ENCODE measurements at places on chromosomes 1 and 21. TPM values are rescaled to one million over a fixed set of nuclear protein-coding genes. Genes with fewer than 3 reads are reported as not detected.

IGSF3 gene
- 34.8 TPM for total RNA-seq

ALX3 gene
- total RNA-seq = not detected

C8A gene
- not detected for total RNA-seq

C1orf116 gene
- 34.1 TPM for total RNA-seq

TRIM58 gene
- total RNA-seq = 5.3 TPM

NUF2 gene
- 6.8 TPM for total RNA-seq

SLAMF7 gene
- 0.08 TPM for total RNA-seq

ASCL5 gene
- not detected for total RNA-seq

ADAMTS4 gene
- 0.21 TPM for total RNA-seq

PRAMEF4 gene
- total RNA-seq = not detected

GRCh38 chr1:36748466-36748865 lies 265.8 kb upstream of the CSF3R start:
- DNase-seq = no peak

- no peak for DNase-seq
These were observed 21.2 kb downstream of the CD1E start for GRCh38 chr1:158374860-158375259.

- DNase-seq = no peak
These were observed 17.8 kb upstream of the TNFSF4 start for GRCh38 chr1:173224949-173225348.

GRCh38 chr1:227718932-227719331 lies 16.2 kb downstream of the JMJD4 start:
- no peak for DNase-seq

DNA sequence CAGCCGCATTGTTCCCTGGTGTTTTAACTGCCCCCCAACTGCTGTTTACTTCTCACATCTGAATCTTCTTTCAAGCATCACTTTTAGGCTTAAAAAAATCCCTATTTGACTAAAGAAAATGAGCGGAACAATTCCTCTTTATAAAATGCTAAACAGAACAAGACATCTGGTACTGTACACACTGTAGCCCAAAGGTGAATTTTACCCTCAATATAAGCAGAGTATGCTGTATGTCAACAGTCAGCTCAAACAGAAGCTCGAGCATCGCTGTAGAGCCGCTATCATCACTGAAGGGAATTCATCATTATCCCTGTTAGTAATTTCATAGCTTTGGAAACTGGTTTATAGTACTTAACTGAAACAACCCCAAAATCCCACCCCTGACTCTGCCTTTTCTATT lies 85.3 kb downstream of the LRRC8D start:
- DNase-seq = no peak

DNA sequence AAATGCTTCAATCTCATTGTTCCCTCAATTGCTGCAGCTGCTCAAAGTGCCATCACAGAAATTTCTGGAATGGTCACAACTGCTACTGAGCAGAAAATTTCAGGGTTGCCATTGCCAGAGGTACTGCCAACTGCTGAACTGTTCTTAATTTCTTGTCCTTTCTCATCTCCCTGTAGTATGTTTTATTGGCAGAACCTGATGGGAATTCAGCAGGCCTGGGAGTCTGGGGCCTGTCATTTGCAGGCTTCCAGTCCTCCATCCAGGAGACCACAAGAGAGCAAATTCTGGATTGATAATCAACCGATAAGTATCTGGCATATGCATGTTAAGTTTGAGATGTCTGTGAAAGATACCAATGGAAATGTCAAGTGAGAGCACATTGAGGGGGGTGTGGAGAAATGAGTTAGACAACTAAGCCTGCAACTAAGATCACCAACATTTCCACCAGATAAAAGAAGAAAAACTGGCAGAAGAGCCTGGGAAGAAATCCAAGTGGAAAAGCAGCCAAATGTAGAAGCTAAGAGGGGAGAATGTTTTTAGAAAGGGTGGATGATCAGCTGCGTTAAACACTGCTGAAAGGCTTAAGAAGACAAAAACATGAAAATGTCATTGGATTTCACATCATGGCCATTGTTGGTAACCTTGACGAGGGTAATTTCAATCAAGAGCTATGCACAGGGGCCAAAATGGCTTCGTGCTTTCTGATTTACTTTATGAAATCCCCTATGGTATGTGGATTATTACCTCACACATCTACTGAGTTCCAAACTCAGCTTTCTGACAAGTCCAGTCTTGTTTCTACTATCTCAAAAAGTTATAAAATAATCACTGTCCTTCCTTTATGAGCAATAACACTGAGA lies 648.1 kb downstream of the PLPP3 start:
- no peak for DNase-seq

DNA sequence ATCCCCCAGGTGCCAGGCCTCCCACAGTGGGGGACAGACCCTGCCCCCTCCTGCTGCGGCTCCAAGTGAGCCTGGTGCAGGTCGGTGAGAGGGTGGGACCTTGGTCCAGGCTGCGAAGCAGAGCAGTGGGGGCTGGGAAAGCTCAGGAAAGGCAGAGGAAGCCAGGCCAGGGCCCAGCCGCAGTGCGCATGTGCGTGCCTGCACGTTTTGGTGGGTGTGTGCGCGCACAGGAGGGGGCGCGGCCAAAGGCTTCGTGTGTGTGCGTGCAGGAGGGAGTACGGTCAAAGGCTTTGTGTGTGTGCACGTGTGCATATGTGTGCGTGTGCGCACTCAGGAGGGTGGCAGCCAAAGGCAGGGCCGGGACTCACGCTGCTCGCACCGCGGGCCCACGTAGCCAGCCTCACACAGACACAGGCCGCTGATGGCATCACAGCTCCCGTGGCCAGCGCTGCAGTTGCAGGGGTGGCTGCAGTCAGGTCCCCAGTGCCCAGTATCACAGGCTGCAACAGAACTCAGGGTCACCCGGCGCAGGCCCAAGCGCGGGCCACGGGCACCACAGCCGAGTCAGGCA lies 45.9 kb downstream of the ARHGEF16 start:
- no peak for DNase-seq

- no peak for DNase-seq
These were observed 73.9 kb downstream of the MORN1 start for GRCh38 chr1:2317230-2318065.

GRCh38 chr1:170415710-170416372 lies 116.1 kb upstream of the GORAB start:
- DNase-seq = no peak

- DNase-seq = no peak
These were observed 14.7 kb downstream of the TMCO1 start for GRCh38 chr1:165753934-165754333.

DNA sequence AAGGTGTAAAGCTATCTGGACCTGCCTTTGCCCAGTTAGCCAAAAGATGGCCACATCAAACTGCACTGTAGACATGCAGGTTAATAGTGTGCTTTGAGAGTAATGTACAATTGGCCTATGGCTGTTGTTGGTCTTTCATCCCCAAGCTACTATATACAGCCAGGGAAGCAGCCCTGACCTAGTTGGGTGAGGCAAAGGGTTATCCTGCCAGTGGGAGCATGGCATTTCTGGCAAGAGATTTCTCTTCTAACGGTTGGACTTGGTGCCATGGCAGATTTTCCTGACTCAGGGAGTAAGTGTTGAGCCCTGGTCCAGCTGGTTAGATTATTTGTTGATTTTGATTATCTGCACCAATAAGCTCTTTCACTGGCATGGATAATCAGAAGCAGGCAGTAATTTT lies 119.8 kb downstream of the SDCCAG8 start:
- DNase-seq = no peak

DNA sequence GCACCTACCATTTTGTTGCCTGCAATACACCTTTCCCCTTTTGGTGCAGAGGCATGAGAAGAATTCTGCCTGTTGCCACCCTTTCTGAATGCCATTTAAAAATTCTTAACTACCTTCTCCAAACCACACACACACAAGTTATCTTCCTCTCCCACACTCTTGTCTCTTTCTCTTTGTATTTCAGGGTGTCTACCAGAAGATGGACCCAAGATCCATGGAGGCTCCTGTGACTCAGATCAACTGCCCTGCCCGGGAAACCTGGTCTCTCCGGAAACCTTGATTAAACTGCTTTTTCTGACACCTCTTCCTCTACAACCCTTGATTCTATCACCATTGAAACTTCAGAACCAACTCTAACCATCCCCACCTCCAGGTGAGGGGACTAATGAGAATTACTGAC lies 2.4 kb upstream of the TARS2 start:
- no peak for DNase-seq

DNA sequence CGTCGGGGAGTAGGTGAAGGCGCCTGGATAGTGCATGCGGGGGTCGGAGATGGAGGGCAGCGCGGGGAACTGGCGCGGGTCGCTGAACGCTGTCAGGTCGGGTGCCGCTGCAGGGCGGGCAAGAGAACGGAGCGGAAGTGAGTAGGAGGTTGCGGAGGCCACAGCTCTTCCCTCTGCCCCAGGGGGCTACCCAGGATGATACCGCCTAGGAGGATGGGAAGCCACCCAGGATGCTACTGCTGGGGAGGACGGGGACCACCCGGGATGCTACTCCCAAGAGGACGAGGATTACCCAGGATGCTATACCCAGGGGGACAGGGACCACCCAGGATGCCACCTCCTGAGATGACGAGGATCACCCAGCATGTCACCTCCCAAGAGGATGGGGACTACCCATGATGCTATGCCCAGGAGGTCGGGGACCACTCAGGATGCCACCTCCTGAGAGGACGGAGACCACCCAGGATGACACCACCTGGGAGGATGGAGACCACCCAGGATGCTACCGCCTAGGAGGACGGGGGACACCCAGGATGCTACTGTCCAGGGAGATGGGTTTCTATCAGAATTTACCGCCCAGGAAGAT lies 123.8 kb downstream of the CLIC6 start:
- no peak for DNase-seq

DNA sequence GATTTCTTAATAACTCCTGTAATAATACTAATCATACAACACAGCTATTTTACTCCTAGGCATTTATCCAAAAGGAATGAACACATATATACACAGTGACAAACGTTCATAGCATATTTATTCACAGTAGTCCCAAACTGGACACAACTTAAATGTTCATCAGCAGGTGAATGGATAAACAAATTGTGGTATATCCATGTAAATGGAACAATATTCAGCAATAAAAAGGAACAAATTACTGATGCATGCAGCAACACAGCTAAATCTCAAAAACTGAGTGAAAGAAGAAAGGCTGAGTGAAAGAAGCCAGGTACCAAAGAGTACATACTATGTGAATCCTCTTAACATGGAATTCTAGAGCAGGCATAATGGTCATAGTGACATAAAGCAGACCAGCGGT lies 242.7 kb upstream of the USP24 start:
- DNase-seq = no peak

GRCh38 chr1:31788825-31789256 lies 24.7 kb upstream of the ADGRB2 start:
- no peak for DNase-seq

- no peak for DNase-seq
These were observed 5.2 kb downstream of the GJC2 start for GRCh38 chr1:228154670-228155571.

GRCh38 chr1:172647987-172648386 lies 10.9 kb upstream of the FASLG start:
- DNase-seq = no peak

DNA sequence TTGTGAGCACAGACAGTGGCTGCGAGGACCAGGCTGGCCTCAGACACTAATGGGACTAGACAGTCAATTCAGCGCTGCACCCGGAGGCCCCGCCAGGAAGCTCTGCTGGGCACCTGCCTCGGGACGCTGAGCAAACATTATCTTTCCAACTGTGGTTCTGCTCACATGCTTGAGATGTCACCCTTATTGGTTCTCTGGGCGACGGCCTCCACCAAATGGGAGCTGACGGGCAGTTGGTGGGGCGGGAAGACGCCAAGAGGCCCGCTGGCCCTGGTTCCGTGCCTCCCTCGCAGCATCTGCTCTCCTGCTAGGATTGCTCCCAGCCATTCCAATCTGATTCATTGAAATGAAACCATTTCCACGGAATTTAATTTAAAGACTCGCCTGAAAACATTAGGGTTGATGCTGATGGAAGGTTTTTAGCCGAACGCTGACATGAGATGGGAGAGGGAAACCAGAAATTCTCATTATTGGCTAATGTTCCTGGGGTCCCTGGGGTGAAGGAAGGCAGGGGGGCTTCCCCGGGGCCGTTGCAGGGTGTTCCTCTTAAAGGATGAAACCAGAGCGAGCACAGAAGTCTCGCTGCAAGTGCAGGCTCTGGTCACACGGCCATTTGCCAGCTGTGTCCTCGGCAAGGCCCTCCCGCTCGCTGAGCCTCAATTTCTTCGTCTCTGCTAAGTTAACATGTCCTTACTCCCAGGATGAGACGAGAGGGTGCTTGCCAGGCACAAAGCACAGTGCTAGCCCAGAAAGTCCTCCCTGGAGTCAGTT lies 512.2 kb downstream of the NPHP4 start:
- no peak for DNase-seq

- no peak for DNase-seq
These were observed 40.2 kb downstream of the ATP1B1 start for GRCh38 chr1:169146576-169147214.
